ENCODE measurements at places on chromosomes 6 and 20.

DNA sequence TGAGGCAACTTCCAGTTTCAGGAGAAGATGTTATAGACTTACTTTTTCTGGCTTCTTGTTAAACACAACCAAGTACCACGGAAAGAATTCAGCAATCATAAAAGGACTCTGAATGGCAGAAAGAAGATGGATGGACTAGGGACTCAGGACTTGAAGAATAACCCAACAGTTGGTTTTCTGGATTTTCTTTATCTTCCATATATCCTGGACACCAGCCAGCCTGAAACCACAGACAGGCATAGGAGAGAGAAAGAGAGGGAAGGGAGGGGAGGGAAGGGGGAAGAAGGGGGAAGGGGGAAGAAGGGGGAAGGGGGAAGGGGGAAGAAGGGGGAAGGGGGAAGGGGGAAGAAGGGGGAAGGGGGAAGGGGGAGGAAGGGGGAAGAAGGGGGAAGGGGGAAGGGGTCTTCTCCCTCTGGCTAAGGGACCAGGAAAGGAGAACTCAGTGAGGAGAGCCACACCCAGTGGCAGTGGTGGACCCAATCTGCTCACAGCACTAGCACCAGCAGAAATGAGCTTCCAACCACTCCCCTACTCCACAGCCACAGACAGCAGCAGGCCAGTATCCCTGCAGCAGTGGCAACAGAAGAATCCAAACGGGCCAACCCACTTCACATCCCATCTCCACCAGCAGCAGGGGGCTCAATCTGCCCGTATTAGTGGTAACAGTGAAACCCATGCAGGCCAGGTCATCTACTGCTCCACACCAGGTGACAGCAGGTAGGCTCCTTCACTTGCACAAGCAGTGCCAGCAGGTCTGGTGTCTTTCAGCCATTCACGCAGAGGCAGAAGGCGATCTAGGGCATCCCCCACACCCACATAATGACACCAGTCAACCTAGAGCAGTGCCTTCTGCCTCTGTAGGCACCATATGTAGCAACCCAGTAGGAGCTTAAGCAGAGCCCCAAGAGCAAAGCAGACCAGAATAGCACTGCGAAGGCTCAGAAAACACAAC, 78.6 kb downstream of the TRMT6 start:
- DNase-seq, result peak; percentile 4

DNA sequence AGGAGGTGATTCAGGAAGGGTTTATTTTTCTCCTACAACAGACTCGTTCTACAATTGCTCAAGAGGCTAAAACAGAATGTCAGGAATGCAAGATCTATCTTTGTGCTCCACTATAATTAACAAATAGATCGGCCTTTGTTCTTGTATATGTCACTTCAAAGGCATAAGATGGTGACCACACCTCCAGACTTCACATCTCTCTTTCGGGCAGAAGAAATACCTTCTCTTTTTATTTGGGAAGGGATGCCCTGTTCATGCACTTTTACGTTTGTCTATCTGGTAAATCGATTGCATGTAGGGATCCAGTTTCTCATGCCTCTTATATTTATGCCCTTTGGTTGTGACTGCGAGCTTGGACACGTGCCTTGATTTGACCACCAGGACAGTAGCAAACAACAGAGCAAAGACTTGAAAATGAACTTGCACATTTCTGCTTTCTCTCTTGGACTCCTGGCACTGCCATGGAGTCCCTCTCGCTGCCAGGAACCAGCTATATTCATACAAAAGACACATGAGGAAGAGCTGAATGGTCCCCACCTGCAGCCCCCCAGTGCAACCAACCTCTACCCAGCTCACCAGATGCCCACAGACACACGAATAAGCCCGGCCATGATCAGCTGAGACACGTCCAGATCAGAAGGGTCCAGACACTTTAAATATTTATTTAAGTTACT, 219.8 kb upstream of the STXBP5 start:
- DNase-seq, result no peak

- no peak for DNase-seq
These were observed 11.3 kb upstream of the MAPRE1 start for GRCh38 chr20:32808438-32808837.

DNA sequence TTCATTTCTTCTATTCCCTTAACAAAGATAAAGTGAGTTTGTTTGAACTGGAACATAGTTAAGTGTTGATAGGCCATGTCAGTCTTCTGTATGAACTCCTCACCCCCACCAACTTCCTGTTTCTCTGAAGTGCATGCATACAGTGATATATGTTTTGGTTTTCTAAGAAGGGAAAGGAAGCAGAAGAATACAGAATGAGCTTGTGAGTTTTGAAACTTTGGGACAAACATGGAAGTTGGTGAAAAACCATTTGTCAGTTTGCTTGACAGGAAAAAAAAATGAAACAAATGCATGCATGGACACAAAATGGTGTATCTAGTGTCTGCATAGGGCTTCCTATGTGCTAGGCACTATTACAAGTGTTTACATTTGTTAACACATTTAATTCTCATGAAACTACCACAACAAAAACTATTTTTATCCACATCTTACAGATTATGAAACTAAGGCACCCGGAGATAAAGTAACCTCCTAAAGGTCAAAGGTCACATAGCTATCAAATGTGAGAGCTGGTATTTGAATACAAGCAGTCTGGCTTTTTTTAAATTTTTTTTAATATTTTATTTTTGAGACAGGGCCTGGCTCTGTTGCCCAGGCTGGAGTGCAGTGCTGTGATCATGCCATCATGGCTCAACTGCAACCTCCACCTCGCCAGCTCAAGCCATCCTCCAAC, 105.9 kb downstream of the ADGRB3 start:
- no peak for DNase-seq

GRCh38 chr6:37449984-37450383, 17.0 kb downstream of the CMTR1 start:
- no peak for DNase-seq

DNA sequence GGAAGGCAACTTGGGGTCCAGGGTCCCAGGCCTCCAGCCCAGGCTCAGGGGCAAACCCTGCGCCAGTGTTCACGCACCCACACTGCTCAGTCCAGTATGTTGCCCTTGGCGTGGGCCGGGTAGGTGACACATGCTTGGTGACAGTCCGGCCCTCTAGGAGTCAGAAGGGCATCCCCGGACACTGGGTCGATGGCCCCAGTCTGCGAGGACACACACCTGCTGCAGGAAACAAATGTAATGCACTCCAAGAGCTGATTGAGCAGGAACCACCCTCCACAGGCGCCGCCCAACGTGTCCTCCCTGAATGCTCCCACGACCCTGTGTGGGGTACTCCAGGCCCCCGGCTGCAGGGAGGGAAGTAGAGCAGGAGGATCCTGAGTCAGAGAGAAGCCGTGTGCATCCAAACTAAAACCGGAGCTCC, 160.7 kb downstream of the DLL1 start:
- DNase-seq, result no peak

- no peak for DNase-seq
These were observed 384.5 kb upstream of the HSF2 start for GRCh38 chr6:122014961-122015360.

DNA sequence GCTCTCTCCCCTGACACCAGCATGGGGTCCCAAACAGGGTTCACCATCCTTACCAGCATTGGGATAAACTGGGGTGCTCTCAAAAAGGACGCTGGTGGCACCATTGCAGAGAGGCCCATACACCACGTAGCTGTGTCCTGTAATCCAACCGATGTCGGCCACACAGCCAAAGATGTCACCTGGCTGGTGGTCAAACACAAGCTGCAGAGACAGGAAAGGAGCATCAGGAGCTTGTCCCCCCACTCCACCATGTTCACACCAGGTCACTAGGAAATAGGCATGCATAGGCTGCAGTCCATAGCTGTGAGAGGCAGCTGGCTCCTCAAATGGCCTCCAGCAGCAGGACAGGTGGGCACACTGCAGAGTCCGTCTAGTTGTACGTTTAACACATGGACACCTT, 28.8 kb upstream of the APMAP start:
- DNase-seq, result no peak

DNA sequence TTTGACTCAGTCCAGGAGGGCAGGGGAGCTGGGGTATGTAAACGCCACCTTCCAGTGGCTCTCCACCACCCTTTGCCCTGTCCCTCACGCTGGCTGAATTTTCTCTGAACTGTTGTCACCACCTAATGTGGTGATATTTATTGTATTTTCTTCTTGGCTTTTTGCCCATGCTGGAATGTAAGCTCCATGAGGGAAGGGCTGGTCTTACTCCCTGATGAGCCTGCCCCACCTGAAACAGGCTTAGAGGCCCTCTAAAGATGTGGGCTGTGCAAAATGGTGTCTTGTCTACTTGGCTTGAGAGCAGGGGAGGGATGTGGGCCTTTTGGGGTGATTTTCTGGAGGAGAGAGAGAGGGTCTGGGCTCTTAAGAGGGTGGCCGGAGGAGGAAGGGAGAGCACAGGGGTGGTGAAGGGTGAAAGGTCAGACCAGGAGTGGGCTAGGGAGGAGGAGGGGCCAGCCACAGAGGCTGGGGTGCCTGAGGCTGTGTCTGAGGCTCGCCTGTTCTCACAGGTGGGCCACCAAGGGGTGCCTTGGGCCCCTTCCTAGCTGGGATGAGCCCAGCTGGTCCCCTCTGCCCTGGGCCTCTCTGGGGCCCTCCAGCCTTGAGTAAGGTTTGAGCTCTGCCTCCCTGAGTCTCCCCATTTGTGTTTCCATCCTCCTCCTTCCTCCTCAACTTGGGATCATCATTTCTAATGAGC, 37.3 kb downstream of the SPDEF start:
- DNase-seq, result no peak

- no peak for DNase-seq
These were observed 564.9 kb upstream of the CITED2 start for GRCh38 chr6:139939189-139939979.

DNA sequence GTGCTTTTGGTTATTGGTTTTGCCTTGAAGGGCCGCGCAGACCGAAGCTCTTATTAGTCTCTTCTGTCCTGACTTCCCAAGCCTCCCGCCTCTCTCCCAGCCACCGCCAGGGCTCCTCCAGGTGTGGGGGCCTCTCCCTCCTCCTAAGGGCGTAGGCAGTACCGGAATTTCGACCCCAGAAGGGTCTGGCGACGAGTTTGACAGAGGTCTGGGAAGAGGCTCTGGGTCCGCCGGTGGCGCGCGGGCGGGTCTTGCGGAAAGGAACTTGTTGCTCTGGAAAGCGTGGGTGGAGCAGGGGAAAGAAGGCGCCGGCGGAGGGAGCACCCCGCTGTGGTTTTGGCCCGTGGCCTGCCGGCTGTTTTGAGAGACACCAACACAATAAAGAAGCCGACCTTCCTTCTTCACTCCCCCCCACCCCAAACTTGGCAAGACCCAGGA, 1.8 kb downstream of the PCSK2 start:
- DNase-seq, result no peak

GRCh38 chr6:34571388-34571787, 15.3 kb upstream of the SPDEF start:
- no peak for DNase-seq

DNA sequence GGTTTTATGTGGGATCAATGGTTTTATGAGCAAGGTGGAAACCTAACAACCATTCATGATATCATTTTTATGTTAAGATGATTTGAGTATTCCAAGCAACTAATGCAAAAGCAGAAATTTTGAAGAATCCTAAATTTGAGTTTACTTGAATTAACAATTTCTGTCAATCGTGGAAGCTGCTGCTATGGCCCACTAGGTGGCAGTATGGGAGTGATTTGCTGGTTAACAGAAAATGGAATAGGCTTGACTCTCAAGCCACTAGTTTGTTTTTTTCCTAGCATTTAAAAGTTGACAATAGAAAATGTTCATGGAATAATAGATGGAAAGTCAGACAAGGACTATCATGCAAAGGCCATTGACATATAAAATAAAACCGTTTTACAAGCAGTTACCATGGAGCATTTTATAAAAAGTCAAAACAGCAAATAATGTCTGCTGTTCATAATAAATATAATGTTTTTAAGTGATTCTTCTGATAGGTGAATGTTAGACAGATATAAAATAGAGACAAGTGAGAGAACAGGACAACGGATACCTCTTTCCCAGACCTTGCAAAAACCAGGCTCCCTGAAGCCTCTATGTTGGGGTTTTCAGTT, 43.0 kb upstream of the TMEM200A start:
- peak; percentile 69 for DNase-seq

DNA sequence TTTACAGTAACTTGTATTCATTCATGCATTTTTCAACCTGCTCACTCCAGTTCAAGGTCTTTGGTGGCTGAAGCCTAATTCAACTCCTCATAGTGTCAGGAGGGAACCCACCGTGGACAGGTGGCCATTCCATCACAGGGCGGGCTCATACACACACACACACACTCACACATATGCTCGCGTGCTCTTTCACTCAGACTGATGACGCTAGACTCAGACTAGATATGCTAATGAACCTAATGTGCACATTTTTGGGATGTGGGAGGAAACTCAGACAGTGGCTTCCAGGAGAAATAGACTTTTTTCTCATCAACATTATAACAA, 56.7 kb downstream of the TRIM27 start:
- DNase-seq, result peak; percentile 72

DNA sequence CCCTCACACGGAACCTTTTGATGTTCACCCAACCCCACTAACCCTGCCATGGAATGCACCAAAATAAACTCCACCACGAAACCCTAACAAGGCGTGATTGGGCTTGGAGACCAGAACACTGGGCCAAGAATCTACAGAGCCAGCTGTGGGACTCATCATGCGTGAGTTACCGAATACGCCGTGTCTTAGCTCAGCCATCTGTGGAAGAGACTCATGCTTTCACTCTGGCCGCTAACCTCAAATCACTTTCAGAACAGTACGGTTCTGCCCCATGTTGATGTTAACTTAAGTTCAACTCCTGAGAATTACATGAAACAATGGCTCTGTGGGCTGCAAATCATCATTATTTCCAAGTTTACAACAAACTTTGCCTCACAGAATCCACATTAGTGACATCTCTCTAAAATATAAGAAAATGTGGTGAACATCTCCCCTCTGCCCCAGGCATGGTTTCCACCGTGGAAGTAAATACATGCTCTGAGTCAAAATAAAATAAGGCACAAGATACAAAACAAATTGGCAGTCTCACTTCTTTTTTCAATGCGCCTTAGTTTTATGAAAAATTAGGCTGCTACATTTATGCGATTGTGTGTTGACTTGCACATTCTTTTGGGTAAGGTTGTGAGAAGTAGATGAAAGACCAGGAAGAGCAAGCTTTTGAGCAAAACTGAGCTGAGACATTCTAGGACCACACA, 308.9 kb upstream of the EXOC2 start:
- no peak for DNase-seq

DNA sequence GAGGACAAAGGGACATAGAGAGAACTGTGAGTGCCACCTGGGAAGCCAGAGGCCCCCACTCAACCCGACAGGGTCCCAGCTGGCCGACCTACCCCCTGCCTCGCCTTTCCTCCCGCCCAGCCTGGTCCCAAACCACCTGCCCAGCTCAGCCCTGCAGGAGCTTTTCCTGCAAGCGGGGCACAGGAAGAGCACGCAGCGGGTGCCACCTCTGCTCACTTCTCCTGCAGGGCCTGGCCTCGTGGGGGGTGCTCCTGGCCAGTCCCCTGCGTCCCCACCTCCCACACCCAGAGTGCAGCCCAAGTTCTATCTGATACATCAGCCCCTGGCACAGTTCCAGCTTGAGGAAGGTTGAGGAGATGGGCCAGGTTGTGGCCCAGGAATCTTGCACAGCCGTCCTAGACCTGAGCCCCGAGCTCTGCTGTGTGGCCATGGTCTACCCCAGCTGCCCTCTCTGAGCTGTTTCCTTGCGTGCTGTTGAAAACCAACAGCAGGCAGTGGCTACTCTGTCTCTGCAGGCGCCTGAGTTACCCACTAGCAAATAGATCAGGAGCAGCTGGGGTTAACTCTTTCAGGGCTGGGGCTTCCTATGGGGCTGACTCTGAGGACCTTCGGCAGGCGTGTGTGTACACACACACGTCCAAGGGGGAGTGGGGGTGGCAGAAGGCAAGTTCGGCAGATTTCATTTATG, 1.7 kb downstream of the NECAB3 start:
- no peak for DNase-seq
